ENCODE measurements at places on chromosomes 12 and 14.

DNA sequence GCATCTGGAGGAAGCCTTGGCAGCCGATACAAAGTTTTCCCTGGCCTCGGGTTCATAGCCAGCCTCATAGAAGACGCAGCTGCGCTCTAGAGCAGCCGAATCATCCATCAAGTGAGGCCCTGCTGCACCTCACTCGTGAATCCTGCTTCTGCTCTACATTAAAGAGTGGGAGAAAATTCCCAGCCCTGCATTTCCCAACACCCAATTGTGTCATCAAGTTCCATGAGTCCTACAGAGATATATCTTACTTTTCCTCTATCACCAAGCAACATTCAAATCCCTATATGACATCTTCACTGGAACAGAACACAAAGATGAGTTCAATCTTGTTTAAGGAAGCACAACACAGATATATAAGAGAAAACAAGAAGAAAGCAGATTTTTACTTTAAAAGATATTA, 139.3 kb downstream of the TTC7B start:
- no peak for DNase-seq

- peak; percentile 36 for DNase-seq
These were observed 391.3 kb upstream of the FOXG1 start for GRCh38 chr14:28375295-28375694.

GRCh38 chr12:48219631-48220030, 16.5 kb upstream of the OR10AD1 start:
- no peak for DNase-seq

DNA sequence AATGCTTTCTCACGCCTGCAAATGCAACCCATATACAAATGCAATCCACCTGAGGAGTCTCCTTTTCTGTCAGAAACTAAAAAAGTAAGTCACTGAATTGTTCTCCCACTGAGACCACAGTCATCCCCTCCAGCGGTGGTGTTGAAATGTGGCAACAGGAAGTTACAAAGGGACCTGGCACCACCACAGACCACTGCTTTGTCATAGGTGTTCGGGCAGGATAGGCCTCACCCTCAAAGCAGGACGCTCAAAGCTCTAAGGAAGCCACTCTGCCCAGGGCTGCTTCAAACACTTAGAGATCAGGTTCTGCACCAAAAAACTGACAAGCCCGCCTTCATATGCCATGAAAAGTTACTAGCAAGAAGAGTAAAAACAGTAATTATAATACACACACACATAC, 11.3 kb downstream of the PHLDA1 start:
- no peak for DNase-seq
